H9 (cell line): ENCODE measurements at places on chromosomes 5 and 9. TPM values are rescaled to one million over a fixed set of nuclear protein-coding genes. Genes with fewer than 3 reads are reported as not detected.

DNA sequence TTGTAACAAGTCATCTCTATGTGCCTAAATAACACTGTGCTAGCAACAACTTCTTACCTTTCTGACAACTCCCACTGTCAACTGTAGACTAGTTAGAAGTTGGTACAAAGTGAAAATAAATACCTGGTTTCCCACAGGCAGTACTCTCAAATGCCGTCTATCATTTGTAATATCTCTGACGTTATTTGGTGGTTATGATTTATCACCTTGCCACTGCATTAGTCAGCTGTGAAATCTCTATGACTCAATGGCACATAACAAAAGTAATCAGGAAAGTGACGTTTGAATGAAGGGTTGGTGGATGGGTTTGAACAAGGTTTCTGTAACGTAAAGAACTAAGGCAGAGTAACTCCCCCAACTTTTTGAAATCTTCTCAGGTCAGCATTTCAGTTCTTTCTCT lies 592.3 kb downstream of the MAT2B start:
- DNase-seq: no peak
- no peak overlapping the region for H3K27ac ChIP-seq
- no peaks in the 10 kb centered on the region for H3K4me1 ChIP-seq
- H3K27me3 ChIP-seq: no peaks in the 10 kb centered on the region

Gene CTNND2
- total RNA-seq: 7.0 and 8.2 TPM in 2 replicates

Gene SYK
- total RNA-seq: 7.9 and 8.0 TPM in 2 replicates

- no peak for DNase-seq
- no peak overlapping the region for H3K27ac ChIP-seq
- no peak overlapping the region for H3K4me3 ChIP-seq
Measured at GRCh38 chr5:125311743-125312142, 565.3 kb upstream of the ZNF608 start.

DNA sequence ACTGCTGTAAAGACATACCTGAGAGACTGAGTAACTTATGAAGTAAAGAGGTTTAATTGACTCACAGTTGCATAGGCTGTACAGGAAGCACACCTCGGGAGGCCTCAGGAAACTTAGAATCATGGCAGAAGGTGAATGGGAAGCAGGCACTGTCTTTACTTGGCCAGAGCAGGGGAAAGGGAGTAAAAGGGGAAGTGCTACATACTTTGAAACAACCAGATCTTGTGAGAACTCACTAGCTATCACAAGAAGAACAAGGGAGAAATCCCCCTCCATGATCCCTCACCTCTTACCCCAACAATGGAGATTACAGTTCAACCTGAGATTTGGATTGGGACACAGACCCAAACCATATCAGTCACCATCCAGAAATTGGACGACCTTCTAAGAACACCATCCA lies 1285.8 kb upstream of the CDH9 start:
- DNase-seq: no peak
- no peaks in the 10 kb centered on the region for H3K36me3 ChIP-seq
- H3K4me1 ChIP-seq: no peaks in the 10 kb centered on the region
- no peak overlapping the region for H3K27ac ChIP-seq

- no peak overlapping the region for H3K27ac ChIP-seq
- H3K4me3 ChIP-seq: no peak overlapping the region
- no peaks in the 10 kb centered on the region for H3K4me1 ChIP-seq
- DNase-seq: no peak
- no peaks in the 10 kb centered on the region for H3K27me3 ChIP-seq
- H3K36me3 ChIP-seq: peaks cover 28% of the 10 kb centered on the region
Measured at GRCh38 chr5:69242215-69242927, 7.7 kb downstream of the CDK7 start.

GRCh38 chr5:107321906-107322305 lies 348.8 kb downstream of the EFNA5 start:
- DNase-seq: no peak
- no peak overlapping the region for H3K4me3 ChIP-seq
- H3K27me3 ChIP-seq: no peaks in the 10 kb centered on the region
- no peaks in the 10 kb centered on the region; the same call in 1 of the 2 replicates for H3K4me1 ChIP-seq
- no peaks in the 10 kb centered on the region for H3K36me3 ChIP-seq

- H3K27me3 ChIP-seq: no peaks in the 10 kb centered on the region
- no peaks in the 10 kb centered on the region for H3K4me1 ChIP-seq
- H3K36me3 ChIP-seq: peaks cover 9% of the 10 kb centered on the region
- H3K4me3 ChIP-seq: no peak overlapping the region
- no peak overlapping the region for H3K27ac ChIP-seq
- DNase-seq: no peak
Measured at GRCh38 chr5:172854451-172854871, 20.4 kb downstream of the ERGIC1 start.

Gene GABRP
- 1.5 TPM in 2 replicates for total RNA-seq

Gene PAEP
- not detected in 2 replicates for total RNA-seq

DNA sequence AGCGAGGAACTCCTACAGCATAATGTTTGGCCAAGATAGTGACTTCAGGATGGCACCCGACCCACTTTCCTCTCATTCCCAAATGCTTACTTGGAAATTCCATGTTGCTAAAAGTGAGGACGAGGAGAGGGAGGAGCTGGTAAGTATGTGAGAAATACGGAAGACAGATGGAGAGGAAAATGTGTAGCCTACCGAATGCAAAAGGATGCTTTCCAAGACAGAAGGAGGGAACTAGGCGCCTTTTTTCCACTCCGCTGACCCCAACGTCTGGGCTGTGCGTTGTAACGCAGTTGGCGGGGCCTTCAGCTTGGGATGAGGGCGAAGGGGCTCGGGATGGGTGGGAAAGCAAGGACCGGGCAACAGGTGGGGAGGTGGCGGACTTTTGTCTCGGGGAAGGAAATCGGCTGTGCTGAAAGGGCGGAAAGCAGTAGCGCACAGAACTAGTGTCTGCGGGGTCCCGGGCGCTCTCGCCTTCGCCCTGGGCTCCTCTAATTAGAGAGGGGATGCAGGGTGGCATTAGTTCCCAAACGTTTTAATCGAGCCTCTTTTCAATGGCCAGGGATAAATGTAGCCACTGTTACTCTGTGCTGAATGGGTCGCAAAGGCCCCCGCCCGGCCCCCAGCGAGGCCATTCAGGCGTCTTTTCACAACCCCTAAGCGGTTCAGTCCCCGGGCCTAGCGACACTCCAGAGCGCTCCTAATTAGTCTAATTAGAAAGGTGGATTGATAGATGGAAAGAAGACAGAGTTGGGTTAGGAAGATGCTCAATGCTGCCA lies 12.6 kb downstream of the FOXD1 start:
- no peak overlapping the region for H3K27ac ChIP-seq
- H3K4me1 ChIP-seq: no peaks in the 10 kb centered on the region
- H3K27me3 ChIP-seq: peaks cover 60% of the 10 kb centered on the region
- H3K36me3 ChIP-seq: no peaks in the 10 kb centered on the region; the same call in 2 of the 3 replicates

- H3K4me3 ChIP-seq: no peak overlapping the region
- no peak for DNase-seq
- H3K27me3 ChIP-seq: no peaks in the 10 kb centered on the region
- no peak overlapping the region for H3K27ac ChIP-seq
- H3K4me1 ChIP-seq: no peaks in the 10 kb centered on the region
Measured at GRCh38 chr5:951940-952596, 56.5 kb upstream of the NKD2 start.

Gene PAPPA
- 0.17 and 0.29 TPM in 2 replicates for total RNA-seq

GRCh38 chr9:70147651-70148050 lies 104.0 kb downstream of the MAMDC2 start:
- H3K36me3 ChIP-seq: no peaks in the 10 kb centered on the region
- H3K27me3 ChIP-seq: no peaks in the 10 kb centered on the region; the same call in 1 of the 2 replicates
- H3K27ac ChIP-seq: no peak overlapping the region
- no peak for DNase-seq
- H3K4me3 ChIP-seq: no peak overlapping the region
- no peaks in the 10 kb centered on the region; the same call in 1 of the 2 replicates for H3K4me1 ChIP-seq

Gene DOCK8
- total RNA-seq: 1.4 and 2.3 TPM in 2 replicates

GRCh38 chr9:85204176-85204575 lies 534.6 kb downstream of the NTRK2 start:
- H3K4me1 ChIP-seq: no peaks in the 10 kb centered on the region
- H3K27me3 ChIP-seq: no peaks in the 10 kb centered on the region
- H3K4me3 ChIP-seq: no peak overlapping the region
- no peak for DNase-seq
- no peak overlapping the region for H3K27ac ChIP-seq
- H3K36me3 ChIP-seq: no peaks in the 10 kb centered on the region

GRCh38 chr9:86796666-86797065 lies 150.6 kb downstream of the GAS1 start:
- H3K27me3 ChIP-seq: no peaks in the 10 kb centered on the region
- no peak for DNase-seq
- H3K36me3 ChIP-seq: no peaks in the 10 kb centered on the region
- H3K27ac ChIP-seq: no peak overlapping the region
- H3K4me3 ChIP-seq: no peak overlapping the region

Gene TYRP1
- total RNA-seq: 0.18 TPM in 1 of 2 replicates, not detected in the other

DNA sequence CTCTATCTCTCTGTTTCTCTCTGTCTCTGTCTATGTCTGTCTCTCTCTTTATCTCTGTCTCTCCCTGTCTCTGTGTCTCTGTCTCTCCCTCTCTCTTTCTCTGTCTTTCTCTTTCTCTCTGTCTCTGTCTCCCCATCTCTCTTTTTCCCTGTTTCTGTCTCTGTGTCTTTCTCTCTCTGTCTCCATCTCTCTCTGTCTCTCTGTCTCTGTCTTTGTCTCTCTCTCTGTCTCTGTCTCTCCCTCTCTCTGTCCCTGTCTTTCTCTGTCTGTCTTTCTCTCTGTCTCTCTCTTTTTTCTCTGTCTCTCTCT lies 2.1 kb upstream of the SLC6A19 start:
- H3K27me3 ChIP-seq: no peaks in the 10 kb centered on the region
- H3K4me3 ChIP-seq: no peak overlapping the region
- H3K27ac ChIP-seq: no peak overlapping the region
- DNase-seq: no peak

Gene ARID3C
- total RNA-seq: not detected in 2 replicates

DNA sequence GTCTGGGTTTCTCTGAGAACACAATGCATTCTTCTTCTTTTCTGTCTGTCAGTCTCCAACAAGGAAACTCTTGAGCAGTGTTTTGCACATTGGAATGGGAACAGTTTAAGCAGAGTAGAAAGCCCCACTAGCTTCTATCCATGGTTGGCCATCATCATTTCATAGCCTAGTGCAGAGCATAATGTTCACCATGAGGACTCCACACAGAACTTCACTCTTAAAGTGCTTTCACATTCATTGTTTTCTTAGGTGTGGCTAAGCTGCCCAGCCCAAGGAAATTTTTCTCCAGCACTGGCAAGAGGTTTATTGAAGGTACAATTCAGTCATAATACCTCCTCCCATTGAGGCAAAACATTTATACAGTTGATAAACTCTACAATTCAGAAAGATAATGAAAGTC lies 503.0 kb upstream of the CD180 start:
- no peaks in the 10 kb centered on the region for H3K27me3 ChIP-seq
- H3K36me3 ChIP-seq: peaks cover 29% of the 10 kb centered on the region
- no peak for DNase-seq

- H3K27ac ChIP-seq: no peak overlapping the region
- H3K27me3 ChIP-seq: no peaks in the 10 kb centered on the region
- H3K36me3 ChIP-seq: no peaks in the 10 kb centered on the region
Measured at GRCh38 chr5:39447968-39448367, 23.2 kb upstream of the DAB2 start.

- no peak overlapping the region for H3K4me3 ChIP-seq
- H3K27me3 ChIP-seq: no peaks in the 10 kb centered on the region
- H3K27ac ChIP-seq: no peak overlapping the region
Measured at GRCh38 chr9:99748676-99749075, 73.0 kb upstream of the NR4A3 start.

- H3K4me3 ChIP-seq: no peak overlapping the region
- H3K27me3 ChIP-seq: no peaks in the 10 kb centered on the region
- DNase-seq: peak; percentile 66
- H3K27ac ChIP-seq: no peak overlapping the region
- H3K36me3 ChIP-seq: no peaks in the 10 kb centered on the region
- peaks cover 4% of the 10 kb centered on the region; the same call in 1 of the 2 replicates for H3K4me1 ChIP-seq
Measured at GRCh38 chr5:117072439-117072838, 497.8 kb upstream of the SEMA6A start.

GRCh38 chr9:23826120-23826629 lies at the start of gene ELAVL2:
TSS of gene ELAVL2 (minus strand) at chr9:23826240. CDS start at chr9:23762234, 64,006 bp downstream.
- peak; percentile 99 for DNase-seq
- no peaks in the 10 kb centered on the region for H3K36me3 ChIP-seq
- peaks cover 8% of the 10 kb centered on the region; the same call in 1 of the 2 replicates for H3K4me1 ChIP-seq
- H3K27me3 ChIP-seq: peaks cover 16% of the 10 kb centered on the region
- H3K4me3 ChIP-seq: no peak within 1 kb of the TSS

DNA sequence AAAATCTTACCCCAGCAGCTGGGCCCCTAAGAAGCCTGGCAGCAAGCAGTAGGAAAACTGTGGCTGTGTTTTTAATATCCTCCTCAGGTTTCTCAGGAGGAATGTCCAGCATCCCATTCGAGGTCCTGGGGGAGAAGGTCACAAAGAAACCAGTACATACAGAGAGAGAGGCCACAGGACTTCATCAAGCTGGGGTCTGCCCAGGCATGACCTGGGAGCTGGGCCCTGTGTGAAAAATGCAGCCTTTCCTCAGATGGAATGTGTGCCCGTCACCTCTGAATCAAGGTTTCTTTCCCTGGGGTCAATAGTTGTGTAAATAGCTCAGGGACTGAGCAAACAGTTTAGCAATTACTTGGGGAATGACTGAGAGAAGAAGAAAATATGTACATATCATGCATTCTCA lies 33.9 kb upstream of the RAD23B start:
- H3K4me1 ChIP-seq: peaks cover 6% of the 10 kb centered on the region; the same call in 1 of the 2 replicates
- H3K27ac ChIP-seq: peak overlapping the region; percentile 70
- no peaks in the 10 kb centered on the region for H3K36me3 ChIP-seq
- no peaks in the 10 kb centered on the region for H3K27me3 ChIP-seq
- DNase-seq: peak; percentile 62

Gene KIF20A
- 65.2 and 67.1 TPM in 2 replicates for total RNA-seq

Gene EXOC3
- 36.7 and 37.6 TPM in 2 replicates for total RNA-seq

DNA sequence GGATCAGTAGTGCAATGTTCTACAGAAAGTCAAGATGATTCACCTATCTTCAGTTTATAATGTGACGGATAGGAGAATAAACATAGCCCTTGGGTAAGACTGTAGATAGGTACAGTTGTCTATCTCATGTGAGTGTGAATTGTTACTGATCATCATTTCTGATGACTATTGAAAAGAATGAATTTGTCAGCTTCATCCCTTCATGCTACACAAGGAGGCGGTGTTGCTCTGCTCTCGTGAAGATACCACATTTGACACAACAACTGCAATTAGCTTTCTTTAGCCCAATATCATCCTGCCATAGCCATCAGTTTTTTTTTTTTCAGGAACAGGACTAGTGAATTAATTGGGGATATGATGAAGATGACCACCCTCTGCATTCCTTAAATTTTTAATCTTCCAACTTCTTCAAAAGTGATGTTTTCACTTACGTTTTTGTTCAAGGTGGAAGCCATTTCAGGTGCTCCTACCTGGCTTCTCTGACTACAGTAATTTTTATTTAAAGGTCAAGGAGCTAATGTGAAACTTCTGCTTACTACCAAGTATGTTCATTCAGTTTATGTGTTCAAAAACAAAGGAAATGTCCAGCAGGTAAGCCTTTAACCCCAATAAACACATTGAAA lies 152.9 kb upstream of the MOCS2 start:
- DNase-seq: no peak
- H3K27me3 ChIP-seq: no peaks in the 10 kb centered on the region
- no peaks in the 10 kb centered on the region for H3K4me1 ChIP-seq
- no peak overlapping the region for H3K27ac ChIP-seq

Gene ELOVL7
- total RNA-seq: 2.5 and 2.7 TPM in 2 replicates

Gene MARCOL
- total RNA-seq: not detected in 2 replicates

Gene SNX18
- total RNA-seq: 17.2 and 17.6 TPM in 2 replicates

Gene PCDHGB2
- total RNA-seq: 3.2 and 3.8 TPM in 2 replicates
